T-cell (primary cell): ENCODE measurements at places on chromosomes 11 and 22.

- DNase-seq, result no peak
Observed at GRCh38 chr11:101444851-101445250, 139.0 kb downstream of the TRPC6 start.

DNA sequence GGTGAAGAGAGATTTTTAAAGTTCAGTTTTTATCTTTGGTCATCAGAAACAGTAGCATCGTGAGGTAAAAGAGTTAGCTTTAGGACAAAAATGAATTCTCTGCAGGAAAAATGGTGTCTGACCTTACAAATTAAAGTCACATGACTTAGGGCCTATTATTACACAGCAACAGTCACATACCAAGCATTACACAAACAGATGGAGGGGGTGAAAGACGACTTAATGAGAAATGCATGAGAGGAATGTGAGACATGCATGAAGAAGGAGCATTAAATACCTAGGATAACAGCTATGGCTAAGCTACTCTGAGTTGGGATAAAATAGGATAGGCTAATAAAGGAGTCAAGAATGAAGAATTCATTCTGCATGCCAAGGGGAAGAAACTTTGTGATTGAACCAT lies 77.5 kb downstream of the BLID start:
- DNase-seq, result no peak

GRCh38 chr11:128303383-128303782 lies 284.0 kb downstream of the ETS1 start:
- no peak for DNase-seq

GRCh38 chr11:9302448-9302847 lies 11.9 kb downstream of the TMEM41B start:
- DNase-seq, result no peak

- DNase-seq, result no peak
Observed at GRCh38 chr11:61639816-61640443, 40.3 kb upstream of the DAGLA start.

GRCh38 chr11:111795334-111795985 lies 29.3 kb upstream of the PPP2R1B start:
- DNase-seq, result no peak

DNA sequence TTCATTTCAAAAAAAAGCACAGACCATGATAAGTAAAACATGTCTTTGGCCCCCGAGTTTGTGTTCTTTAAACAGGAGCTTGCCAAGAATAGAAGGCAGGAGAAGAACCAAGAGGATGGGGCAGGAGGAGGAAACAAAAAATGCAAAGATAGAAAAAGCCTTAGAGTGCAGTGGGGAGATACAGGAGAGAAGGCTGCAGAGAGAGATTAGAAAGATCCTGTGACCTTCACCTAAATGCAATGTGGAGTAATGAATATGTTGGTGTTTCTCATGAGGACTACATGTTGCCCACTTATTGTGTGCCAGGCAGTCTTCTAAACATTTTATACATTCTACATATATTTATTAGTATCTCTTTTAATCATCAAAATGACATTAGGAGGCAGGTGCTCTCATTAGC lies 2.3 kb upstream of the APLNR start:
- DNase-seq, result no peak

DNA sequence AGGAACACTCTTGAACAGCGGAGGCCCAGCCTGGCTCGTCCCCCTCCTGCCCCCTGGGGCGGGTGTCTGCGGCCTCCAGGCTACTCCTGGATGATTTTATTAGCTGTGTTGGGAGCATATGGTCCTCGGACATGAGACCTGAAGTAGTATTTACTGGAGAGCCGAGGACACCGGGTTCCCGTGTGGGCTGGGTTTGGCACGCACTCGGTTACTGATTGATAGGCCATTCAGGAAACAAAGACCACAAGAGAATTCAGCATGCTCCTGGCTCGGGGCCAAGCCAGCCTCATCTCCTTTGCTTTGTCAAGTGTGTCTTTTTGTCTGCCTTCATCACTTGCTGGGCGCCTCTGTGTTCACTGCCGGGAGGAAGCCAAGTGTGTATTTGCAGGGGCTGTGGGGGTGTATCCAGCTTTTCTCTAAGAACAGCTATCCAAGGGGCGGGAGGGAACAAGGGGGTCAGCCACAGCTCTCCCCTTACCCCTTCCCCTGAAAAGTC lies 9.7 kb downstream of the FXYD2 start:
- DNase-seq, result peak; percentile 87

GRCh38 chr11:35683728-35684339 lies 21.3 kb downstream of the TRIM44 start:
- DNase-seq, result no peak

- no peak for DNase-seq
Observed at GRCh38 chr11:123624974-123625373, 29.4 kb downstream of the SCN3B start.

GRCh38 chr11:93370260-93370659 lies 39.7 kb downstream of the DEUP1 start:
- no peak for DNase-seq

DNA sequence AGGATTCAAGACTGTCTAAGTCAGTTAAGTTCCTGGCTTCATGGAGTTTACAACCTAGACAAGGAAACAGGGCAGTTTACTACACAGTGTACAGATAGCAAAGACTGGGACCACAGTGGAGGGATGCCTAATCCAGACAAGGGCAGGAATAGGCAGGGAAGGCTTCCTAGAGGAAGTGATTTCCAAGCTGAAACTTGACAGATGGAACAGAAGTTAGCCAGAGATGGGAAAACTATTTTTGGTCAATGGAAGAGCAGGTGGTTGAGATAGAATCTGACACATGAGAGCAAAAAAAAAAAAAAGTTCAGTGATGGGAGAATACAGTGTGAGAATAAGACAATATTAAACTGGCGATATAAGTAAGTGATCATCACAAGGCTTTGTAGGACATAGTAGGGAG lies 1.3 kb downstream of the COA4 start:
- no peak for DNase-seq

- no peak for DNase-seq
Observed at GRCh38 chr11:112734207-112734606, 227.0 kb upstream of the NCAM1 start.

- no peak for DNase-seq
Observed at GRCh38 chr11:102322560-102322959, 5.3 kb downstream of the BIRC3 start.

DNA sequence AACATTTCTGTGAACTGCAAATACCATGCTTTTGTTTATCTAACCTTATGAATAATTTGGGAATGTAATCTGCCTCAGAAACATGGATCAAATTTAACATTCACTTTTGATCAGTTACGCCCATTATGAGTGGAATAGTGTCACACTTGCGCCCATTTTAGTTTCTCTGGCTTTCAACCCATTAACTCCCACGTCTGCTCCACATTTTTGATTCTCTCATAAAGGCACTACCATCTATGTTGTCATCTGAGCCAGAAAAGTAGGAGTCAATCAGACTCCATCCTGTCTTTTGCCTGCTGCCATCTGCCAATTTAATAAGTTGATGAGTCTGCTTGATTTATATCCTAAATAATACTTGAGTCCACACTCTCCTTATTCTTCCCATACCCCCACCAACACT lies 1090.7 kb downstream of the DLG2 start:
- DNase-seq, result no peak

DNA sequence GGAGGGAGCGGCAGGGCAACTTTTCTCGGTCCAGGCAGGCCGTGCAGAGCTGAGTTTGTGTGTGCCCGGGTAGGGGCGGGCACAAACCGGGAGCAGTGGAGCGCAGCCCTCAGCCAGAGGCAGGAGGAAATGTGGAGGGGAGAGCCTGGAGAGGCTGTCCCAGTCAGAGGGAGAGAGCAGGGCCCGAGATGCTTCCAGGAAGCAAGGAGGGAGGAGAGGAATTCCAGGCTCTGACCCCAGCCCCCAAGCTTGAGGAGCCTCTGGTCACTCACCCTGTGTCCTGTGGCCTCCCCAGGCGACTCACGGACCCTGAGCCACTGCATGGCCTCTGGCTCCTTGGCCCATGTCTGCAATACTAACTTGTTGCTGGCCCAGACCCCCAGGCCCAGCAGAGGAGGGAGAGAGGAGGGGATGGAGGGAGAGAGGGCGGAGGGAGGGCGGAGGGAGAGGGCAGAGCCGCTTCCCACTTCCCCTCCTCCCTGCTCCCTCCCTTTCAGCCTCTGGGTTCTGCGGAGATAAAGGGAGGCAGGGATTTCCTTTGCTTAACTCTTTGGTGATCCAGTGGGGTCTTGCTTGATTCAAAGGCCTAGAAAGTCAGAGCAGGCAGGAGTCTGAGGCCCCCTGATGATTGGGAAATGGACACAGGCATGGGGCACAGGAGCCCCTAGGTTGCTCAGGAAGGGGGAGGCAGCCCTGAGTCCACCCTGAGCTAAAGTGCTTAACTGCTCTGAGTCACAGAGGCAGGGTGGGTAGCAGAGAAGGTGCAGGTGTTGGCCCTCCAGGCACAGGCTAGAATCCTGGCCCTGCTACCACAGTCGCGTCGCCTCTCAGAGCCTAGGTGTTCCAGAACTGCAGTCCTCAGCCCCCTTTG lies at the start of gene C1QTNF6:
C1QTNF6 (minus strand) TSS at position 357 of the 871 bp plus-strand sequence; CDS start at position 323, 34 bp downstream.
- DNase-seq, result no peak

- DNase-seq, result no peak
Observed at GRCh38 chr11:82811369-82811768, 77.7 kb upstream of the FAM181B start.

- no peak for DNase-seq
Observed at GRCh38 chr11:73140213-73141030, 1.7 kb downstream of the FCHSD2 start.

DNA sequence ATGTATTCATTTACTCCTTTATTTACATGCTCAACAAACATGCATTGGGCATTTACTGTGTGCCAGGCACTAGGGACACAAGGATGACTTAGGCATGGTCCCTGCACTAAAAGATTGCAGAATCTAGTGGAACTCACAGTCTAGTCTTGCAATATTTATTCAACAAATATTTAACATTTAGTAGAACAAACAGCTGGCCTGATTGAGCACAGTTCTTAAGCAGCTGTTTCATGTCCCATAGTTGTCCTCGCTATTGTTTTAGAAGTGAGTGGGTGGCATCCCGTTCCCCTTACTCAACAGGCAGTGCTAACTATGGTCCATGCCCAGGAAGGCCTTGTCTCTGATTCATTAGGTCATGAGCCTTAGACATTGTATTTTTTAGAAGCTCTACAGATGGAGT lies 459.9 kb upstream of the CADM1 start:
- no peak for DNase-seq

DNA sequence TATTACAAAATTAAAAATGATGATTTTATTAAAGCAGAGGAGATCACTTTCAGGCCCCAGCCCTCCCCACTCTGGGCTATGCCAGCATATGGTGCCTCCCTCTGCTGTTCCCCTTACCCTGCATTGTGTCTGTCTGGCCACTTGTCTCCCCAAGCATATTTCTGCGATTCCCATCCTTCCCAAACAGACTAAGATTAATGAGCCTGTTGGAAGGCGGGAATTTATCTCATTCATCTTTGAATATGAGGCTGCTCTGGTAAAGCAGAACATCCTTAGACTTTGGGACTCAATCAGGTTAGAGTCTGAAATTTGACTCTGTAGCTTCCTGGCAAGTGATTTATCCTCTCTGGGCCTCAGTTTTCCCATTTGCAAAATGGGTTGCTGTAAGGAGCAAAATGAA lies 25.7 kb downstream of the AMPD3 start:
- no peak for DNase-seq

DNA sequence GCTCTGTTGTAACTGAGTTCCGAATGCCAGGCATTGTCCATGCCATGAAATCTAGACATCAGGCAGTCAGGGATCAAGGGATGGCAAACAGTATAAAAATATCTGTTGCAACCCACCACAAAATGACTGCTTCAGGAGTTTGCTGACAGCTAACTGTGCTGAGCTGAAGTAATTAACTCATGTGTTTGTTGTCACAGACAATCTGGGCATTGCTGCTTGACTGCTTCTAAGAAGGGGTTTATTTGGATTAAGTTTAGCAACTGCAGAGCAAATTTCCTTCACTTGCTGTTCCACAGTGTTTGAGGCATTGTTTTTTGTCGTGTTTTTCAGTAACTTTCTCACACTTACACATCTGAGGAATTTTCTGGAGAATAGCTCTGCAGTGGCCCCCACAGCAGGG lies 30.4 kb downstream of the BSX start:
- no peak for DNase-seq

DNA sequence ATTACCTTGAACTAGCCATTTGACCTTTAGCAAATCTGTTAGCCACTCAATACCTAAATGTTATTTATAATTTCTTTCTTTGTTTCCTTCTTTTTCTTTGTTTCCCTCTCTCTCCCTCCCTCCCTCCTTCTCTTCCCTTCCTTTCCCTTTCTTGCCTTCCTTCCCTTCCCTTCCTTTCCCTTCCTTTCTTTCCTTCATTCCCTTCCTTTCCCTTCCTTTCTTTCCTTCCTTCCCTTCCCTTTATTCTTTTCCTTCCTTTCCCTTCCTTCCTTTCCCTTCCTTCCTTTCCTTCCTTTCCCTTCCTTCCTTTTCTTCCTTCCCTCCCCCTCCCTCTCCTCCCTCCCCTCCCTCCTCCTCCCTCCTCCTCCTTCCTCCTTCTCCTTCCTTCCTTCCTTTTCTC lies 75.7 kb upstream of the KCNA4 start:
- no peak for DNase-seq

DNA sequence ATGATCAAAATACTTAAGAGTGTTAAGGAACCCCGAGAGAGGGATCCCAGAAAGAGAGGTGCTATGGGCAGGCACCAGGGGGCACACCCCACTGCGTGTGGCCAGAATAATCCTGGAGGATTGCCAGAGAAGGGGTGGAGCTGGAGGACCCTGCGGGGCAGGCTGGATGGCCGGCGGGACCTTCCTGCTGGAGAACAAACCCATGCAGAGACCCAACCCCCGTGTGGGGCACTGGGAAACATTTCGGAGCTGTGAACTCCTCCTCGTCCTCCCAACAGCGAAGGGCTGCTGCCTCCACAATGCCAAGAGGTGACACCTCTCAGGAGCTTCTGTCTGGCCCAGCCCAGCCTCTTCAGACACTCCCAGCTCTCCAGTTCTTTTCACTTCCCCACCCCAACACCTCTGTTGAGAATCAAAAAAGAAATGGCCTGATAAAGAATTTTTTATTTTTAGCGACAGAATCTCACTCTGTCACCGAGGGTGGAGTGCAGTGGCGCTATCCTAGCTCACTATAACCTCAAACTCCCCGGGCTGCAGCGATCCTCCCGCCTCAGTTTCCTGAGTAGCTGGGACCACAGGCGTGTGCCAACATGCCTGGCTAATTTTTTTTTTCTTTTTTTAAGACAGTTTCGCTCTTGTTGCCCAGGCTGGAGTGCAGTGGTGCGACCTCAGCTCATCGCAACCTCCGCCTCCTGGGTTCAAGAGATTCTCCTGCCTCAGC lies 25.6 kb downstream of the RHOD start:
- DNase-seq, result no peak

DNA sequence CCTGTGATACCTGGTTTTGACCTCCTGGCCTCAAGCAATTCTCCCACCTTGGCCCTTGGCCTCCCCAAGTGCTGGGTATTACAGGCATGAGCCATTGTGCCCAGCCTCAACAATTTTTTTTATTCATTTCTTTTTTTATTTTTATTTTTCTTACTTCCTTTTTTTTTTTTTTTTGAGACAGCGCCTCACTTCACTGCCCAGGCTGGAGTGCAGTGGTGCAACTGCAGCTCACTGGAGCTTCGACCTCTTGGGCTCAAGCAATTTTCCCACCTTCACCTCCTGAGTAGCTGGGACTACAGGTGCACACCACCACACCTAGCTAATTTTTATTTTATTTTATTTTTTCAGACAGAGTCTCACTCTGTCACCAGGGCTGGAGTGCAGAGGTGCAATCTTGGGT lies 25.5 kb upstream of the CECR2 start:
- no peak for DNase-seq
